ENCODE measurements at places on chromosomes 16 and 17.

GRCh38 chr16:16928532-16929109 is 542.1 kb downstream of the XYLT1 start:
- DNase-seq = no peak

DNA sequence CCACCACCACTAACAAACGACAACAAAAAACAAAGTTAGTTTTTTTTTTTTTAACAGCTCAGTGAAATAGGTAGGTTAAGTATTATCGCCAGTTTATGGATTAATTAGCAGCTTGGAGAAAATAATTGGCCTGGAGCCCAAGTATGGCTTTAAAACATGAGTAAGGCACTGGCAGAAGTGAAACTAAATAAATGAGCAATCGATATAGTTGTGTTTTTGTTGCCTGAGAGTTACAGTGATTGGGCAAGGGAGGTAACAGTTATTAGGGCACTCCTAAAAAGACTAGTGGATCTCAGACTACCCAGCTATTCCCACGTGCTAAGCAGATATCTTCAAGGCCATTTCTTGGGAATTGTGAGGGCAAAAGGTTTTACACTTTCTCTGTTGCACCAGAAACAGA is 2.4 kb downstream of the MLKL start:
- no peak for DNase-seq

- no peak for DNase-seq
Measured at GRCh38 chr17:70286391-70286790, 117.1 kb downstream of the KCNJ2 start.

DNA sequence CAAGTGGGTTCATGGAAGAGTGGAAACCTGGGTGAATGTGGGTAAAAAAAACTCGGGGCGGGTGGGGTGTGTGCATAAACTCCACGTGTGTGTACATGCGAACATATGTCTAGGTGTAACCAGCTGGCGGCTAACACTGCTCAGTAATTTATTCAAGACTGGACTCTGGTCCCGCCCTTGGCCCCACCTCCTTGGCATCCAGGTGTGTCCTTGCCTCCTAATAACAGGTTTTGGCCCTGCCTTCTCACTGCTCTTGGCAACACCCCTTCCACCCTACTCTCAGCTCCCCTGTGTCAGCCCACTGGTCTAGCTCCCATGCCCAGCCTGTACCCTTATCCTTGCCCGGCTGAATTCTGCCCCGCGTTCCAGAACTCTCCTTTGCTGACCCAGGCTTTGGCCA is 8.3 kb downstream of the FLII start:
- no peak for DNase-seq

- DNase-seq = no peak
Measured at GRCh38 chr16:23877107-23878070, 41.6 kb downstream of the PRKCB start.

DNA sequence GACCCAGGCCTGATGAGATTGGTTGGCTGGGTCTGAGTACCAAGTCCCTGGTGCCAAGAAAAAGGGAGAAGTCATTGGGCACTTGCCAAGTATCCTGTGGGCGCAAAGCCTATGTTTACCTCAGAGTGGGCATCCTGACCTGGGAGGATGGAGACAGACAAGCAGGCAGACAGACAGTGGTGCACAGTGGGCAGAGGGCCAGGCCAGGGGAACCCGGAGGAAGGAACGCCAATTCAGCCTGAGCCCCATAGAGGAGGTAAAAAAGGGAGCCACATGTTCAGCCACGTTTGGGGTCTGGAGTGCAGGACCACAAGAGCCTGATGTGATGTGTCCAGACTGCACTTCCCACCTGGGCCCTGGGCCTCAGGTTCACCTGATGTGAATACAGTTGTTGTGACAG is 5.4 kb downstream of the PHKG2 start:
- no peak for DNase-seq

- DNase-seq = no peak
Measured at GRCh38 chr16:70786020-70786755, 14.8 kb downstream of the VAC14 start.

DNA sequence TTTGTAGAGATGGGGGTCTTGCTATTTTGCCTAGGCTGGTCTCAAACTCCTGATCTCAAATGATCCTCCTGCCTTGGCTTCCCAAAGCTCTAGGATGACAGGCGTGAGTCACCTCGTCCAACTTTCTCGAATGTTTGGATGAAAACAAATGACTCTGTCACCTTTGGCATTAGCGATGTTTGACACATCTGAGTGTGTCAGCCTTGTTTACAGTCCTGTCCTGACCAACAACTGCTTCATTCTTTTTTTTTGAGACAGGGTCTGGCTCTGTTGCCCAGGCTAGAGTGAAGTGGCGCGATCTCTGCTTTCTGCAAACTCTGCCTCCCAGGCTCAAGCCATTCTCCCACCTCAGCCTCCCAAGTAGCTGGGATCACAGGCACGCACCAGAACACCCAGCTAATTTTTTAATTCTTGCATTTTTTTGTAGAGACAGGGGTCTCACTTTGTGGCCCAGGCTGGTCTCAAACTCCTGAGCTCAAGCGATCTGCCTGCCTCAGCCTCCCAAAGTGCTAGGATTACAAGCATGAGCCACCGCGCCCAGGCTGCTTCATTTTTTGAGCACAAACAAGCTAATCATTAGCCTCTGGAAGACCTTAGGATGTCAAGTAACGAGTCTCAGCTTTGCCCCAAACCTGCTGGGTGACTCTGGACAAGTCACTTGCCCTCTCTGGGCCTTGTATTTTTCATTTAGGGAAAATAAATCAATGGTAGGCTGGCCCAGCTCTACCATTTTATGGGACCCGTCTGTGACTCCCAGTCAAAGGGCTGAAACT is 7.4 kb downstream of the MYH11 start:
- DNase-seq = no peak

DNA sequence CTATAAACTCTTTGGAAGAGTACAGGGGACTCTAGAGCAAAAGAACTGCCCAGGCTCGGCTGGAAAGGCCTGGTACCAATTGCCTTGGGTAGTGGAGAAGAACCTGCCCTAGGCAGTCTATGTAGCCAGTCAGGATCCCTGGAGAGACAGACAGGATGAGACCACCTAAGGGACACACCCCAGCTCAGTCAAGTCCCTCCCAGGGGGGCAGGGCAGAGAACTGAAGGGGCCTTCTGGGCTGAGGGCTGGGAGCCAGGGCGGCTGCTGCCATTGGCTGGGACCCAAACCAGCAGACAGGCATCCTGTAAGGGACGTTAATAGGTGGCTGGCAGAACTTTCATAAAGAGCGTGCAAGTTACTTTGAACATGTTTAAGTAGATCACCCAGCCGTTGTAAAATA is 12.8 kb upstream of the SLC38A8 start:
- no peak for DNase-seq
